ENCODE measurements at places on chromosomes 2 and 18.

- no peak for DNase-seq
These were observed 432.3 kb downstream of the STK39 start for GRCh38 chr2:167814881-167815718.

DNA sequence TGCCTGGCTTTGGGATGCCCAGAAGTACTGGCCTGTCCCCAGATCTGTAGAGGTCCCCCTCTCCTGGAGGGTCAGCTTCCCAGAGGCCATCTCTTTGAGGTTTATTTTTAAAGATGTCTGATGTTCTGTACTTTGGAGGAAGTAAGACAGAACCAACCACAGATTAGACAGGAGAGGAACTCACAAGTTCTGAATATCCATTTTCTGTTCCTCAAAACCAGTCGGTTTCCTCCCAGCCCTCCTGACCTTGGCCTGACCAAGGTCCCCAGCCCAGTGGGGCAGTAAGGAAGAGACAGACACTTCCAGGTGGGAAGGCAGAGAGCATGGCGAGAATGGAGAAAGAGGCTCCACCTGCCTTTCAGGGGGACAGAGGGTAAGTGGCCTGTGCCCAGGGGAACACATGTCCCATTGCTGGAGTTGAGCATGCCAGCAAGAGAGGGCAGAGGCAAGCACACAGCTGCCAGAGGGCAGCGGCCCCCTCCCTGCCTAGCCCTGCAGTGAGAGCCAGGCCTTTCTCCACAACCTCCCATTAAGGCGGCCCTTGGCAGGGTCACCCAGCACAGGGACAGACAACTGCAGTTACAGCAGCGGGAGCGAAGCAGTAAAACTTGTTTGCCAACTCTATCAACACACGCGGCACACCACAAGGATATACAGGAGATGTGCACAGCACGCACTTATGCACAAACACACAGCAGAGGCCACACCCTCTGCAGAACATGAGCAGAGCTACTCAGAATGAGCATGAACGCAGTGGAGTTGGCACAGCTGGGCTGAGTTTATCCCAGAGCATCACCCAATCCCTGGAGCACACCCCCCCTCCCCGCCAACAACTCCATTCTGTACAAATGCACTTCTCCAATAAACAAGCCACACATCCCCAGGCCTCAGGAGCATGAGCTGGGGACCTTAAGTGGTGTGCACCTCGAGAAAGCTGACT, 18.5 kb upstream of the SEMA4C start:
- no peak for DNase-seq

GRCh38 chr2:120650022-120650644, 85.5 kb upstream of the GLI2 start:
- DNase-seq: no peak

- DNase-seq: no peak
These were observed 198.5 kb downstream of the TNS1 start for GRCh38 chr2:217804338-217804737.

GRCh38 chr18:9735238-9735637, 27.1 kb downstream of the RAB31 start:
- DNase-seq: no peak

DNA sequence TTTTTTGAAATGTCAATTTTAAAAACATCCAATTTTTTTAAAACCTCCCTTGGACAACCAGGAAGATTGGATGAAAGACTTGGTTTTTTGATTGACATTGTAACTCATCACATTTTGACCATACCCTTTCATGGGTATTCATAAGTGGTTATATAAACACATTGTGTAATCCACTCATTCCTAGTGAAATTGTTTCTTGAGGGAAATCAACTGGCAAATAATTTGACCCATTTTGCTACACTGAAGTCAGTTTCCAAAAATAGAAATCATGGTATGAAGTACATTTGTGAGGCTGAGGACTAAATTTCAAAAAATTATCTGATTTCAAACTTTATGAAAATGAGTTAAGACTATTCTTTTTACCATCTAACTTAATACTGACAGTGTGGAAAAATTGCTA, 31.5 kb downstream of the FBXO48 start:
- no peak for DNase-seq

All from stimulated activated naive CD8-positive, alpha-beta T cell treated with anti-CD3 and anti-CD28 coated beads, Interleukin-15, Interleukin-2, amounts not matched to agents 100 U/mL and 50 U/mL, for 24 hours (primary cell).